ENCODE measurements at places on chromosomes 16 and 17.

GRCh38 chr16:68227183-68227793, 8.6 kb downstream of the ESRP2 start:
- DNase-seq = no peak

DNA sequence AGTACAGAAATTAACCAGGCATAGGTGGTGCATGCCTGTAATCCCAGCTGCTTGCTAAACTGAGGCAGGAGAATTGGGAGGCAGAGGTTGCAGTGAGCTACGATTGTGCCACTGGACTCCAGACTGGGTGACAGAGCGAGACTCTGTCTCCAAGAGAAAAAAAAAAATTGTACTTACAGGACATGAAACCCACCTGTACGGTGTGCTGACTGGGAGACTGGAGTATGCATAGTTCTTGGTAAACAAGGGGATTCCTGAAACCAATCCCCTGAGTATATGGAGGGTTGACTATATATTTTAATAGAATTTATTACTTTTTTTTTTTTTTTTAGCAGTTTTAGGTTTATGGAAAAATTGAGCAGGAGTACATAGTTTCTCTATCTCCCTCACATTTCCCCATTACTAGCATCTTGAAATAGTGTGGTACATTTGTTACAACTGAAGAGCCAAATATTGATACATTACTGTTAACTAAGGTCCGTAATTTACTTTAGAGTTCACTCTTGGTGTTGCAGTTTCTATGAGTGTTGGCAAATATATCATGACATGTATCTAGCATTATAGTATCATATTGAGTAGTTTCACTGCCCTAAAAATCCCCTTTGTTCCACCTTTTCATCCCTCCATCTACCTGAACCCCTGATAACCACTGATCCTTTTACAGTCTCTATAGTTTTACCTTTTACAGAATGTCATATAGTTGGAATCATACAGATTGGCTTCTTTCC, 19.3 kb downstream of the TENT4B start:
- no peak for DNase-seq

DNA sequence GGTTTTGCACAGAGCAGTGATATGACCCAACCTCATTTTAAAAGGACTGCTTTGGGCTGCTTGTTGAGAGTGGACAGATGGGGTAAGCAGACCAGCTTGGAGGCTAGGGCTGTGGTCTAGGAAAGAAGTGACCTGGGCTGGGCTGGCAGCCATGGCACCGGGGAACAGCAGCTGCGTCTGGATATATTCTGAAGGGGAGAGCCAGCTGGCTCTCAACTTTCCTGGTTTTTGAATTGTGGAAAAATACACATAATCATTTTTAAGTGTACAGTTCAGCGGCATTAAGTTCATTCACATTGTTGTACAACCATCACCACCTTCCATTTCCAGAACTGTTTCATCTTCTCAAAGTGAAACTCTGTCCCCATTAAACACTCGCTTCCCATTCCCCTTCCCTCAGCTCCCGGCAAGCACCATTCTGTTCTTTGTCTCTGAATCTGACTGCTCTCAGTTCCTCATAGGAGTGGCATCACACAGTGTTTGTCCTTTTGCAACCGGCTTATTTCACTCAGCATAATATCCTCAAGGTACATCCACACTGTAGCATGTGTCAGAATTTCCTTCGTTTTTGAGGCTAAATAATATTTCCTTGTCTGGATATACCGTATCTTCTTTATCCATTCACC, 113.2 kb downstream of the SPECC1 start:
- DNase-seq = no peak

GRCh38 chr16:569445-570254, at the start of gene PIGQ:
Gene PIGQ, plus strand, starts transcription at chr16:569968. Its CDS starts 4,107 bp downstream, at chr16:574075.
- DNase-seq = no peak

- DNase-seq = no peak
Observed at GRCh38 chr17:57852092-57852954, 2.5 kb upstream of the MRPS23 start.

Measured in vagina (tissue), 2 donors.